ENCODE measurements at places on chromosomes 3 and 15.

DNA sequence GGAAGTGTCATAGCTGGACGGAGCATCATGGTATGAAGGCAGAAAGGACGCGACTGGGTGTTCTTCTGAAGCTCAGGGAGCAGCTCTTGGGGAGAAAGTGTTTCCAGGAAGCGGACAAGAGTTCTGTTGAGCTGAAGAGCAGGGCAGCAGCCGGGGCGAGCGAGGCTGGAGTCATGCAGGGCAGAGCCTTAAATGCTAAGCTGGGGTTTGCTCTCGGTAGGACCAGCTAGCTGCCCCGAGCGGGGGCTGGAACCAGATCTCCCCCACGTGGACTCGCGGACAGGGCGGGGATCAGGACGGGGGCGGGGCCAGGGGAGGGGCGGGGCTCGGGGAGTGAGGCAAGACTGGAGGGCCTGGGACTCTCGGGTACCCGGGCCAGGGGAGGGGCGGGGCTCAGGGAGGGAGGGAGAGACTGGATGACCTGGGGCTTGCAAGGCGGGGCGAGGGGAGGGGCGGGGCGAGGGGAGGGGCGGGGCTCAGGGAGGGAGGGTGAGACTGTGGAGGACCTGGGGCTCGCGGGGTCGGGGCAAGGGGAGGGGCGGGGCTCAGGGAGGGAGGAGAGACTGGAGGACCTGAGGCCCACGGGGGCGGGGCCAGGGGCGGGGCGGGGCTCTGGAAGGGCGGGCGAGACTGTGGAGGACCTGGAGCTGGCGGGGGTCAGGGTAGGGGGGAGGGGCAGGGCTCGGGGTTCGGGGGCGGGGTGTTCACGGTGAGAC is 461 bp upstream of the FAH start:
- DNase-seq: peak; percentile 73

GRCh38 chr15:77143191-77143590 is 72.3 kb upstream of the TSPAN3 start:
- DNase-seq: no peak

- no peak for DNase-seq
Measured at GRCh38 chr3:122948408-122948807, 79.2 kb downstream of the SEMA5B start.

- DNase-seq: no peak
Measured at GRCh38 chr3:25566358-25566920, 98.3 kb downstream of the TOP2B start.

DNA sequence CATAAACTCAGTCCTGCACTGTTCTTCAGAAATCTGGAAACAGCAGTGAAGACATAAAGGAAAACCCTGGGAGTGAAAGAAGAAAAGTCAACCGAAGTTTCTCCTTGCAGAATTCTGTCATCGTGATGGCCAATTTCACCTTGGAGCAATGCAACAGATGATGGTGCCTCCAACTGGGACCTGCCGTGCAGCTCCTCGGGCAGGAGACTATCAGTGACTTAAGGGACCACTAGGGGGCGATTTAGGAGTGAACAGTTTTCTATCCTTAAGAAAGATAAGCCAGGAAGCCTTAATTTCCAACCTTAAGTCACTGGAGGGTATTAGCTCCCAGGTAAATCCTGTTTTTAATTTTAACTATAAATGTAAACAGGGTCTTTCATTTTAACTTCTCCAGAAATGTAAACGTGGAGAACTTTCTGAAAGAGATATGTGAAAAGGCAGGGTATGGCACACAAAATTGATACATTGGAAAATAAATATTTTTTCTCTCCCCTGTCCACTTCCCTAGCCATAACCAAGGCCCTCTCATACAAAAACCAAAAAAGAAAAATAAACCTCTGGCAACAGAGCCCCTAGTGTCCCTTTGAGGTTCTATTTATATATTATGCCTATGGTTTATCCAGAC is 116.3 kb downstream of the PDZRN3 start:
- no peak for DNase-seq

- no peak for DNase-seq
Measured at GRCh38 chr3:123832692-123833397, 51.3 kb downstream of the MYLK start.

DNA sequence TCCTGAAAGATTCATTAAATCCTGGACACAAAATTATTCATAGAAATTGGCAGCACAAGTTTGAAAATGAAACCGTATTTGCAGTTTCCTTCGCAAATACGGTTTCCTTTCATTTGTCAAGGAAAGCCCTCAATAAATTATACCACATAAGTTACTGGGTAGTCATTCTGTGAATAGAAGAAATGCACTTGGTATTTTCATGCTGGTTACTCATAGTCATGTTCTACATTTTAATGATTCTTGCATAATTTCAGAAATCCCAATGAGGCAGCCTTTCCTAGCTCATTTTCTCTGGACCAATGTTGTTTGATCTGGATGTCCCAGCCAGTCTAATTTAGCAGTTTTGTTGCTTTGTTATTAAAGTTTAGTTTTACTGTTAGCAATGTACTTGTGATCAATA is 43.2 kb downstream of the MINAR1 start:
- DNase-seq: no peak

DNA sequence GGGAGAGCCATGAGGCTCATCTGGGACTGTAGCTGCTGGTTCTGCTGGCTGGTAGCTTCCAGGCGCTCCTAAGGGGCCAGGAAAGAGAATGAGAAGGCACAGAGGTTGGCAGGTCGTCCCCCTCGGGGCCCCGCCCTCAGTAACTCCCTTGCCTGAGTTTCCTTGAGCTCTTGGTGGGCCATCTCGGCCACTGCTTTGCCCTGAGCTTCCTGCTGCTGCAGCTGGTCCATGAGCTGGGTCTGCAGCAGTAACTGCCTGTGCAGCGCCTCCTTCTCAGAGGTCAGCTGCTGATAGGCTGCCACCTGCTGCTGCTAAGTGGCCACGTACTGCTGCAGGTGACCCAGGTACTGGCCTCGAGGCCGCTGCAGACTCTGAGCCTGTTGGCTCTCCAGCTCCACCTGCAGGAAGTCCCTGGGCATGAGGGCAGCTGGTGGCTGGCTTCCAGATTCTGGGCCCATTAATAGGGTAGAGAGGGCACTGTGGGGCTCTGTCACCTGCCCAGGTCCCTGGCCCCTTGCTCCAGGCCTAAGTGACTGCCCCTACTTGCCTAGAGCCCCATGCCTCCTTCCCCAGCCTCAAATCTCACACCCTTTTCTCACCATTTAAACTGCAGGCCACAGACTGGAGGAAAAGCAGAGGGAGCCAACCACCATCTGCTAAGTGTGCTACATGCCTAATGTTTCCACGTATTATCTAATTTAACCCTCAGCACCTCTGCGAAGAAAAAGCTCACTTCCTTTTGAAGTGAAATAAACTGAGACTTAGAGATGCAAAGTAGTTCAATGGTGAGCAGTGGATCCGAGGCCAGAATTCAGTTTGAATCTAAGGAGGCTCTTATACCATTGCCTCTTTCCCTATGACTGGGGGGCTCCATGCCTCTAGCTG is 10.8 kb upstream of the VPS33B start:
- no peak for DNase-seq

- DNase-seq: no peak
Measured at GRCh38 chr3:2657971-2658370, 452.2 kb downstream of the IL5RA start.

DNA sequence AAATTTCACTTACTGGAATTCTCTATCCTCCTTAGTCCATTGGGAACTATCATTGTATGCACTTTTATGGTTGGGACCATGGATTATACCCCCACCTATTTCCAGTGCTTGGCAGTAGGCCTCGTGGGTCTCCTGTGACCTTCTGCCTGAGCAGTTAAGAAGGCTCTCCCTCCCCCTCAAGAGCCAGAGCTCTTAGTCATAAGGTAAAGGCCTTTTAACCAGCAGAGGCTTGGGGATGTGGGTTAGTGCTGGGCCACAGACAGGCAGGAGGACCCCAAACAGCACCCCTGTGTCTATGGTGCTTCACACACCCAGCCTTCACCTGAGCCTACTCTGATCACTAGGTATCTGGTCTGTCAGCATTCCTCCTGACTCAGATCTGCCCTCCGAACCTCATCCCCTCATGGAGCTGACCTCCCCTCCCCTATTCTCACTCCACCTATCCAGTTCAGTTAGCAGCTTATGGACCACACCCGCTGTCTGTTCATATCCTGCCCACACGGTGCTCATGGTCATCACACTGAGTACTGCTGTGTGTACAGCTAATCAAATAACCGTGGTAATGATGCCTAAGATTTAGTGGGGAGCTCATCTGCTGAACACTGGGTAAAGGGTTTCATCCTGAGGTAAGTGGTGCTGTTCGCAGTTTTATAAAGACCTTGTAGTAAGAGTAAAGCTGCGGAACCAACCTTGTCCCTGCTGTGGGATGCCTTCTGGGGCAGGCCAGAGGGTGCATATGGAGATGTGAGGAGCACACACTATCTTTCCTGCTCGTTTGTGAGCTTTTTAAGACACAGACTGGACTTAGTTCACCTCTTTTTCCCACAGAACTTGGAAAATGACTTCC is 40.9 kb downstream of the KLHL18 start:
- DNase-seq: no peak

- DNase-seq: no peak
Measured at GRCh38 chr15:99983171-99983885, 250.1 kb upstream of the LYSMD4 start.

DNA sequence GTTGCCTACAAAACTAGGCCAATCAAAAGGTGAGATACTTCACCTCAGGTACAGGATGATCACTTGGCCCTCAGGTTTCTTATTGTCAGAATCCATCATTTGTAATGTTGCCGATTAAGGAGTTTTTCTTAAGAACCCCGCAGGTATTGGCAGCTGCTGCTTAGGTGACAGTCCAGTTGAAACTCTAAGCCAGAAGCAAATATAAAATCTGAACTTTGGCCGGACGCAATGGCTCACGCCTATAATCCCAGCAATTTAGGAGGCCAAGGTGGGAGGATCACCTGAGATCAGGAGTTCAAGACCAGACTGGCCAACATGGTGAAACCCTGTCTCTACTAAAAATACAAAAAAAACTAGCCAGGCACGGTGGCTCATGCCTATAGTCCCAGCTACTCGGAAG is 43.1 kb upstream of the SNTN start:
- no peak for DNase-seq

DNA sequence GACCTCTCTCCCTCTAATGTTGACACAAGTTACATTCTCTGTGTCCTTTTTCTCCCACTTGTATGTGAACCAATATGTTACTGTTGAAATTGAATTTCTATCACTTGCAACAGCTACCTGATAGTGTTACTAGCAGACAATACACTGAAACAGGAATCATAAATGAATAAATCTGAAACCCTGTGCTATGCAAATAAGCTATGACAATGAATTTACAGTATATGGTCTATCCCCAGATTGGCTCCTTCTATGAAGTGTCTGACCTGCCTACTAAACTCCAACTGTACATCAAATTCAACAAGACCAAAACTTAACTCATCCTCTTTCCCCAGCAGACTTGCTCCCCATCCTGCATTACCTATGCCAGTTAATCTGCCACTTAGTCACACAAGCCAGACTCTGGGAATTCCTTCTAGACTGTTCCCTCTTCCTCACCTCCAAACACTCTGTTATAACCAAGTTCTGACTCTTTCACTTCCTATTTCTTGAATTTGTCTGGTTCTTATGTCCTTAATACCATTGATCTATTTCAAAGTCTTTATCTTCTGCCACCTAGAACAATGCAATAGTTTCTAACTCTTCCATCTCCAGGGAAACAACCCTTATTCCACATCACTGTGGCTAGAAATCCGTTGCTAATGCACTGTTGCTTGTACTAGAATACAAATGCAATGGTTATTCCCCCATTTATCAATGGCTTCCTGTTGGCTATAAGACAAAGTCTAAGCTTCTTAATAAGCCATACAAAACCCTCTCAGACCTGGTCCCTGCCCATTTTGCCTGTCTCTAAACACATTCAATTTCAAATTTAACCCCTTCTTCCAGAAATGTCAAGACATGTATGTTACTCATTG is 13.4 kb upstream of the ZNF639 start:
- DNase-seq: no peak

- no peak for DNase-seq
Measured at GRCh38 chr3:66362541-66362941, 138.3 kb downstream of the LRIG1 start.

DNA sequence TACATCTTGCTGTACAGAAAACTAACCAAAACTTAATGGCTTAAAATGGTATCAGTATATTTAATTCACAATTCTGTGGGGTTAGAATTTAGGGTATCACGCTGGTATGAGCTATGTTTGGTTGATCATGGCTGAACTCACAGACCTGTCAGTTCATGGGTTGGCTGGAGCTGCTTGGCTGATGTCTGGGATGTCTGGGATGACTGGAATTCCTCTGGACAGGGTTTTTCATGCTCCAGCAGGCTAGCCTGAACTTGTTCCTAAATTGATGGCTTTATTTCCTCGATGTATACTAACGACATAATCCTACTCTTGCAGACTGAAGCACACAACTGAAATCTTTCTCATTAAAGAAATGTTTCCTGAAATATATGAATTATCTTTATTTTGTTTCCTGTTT is 338.9 kb upstream of the GBE1 start:
- no peak for DNase-seq

DNA sequence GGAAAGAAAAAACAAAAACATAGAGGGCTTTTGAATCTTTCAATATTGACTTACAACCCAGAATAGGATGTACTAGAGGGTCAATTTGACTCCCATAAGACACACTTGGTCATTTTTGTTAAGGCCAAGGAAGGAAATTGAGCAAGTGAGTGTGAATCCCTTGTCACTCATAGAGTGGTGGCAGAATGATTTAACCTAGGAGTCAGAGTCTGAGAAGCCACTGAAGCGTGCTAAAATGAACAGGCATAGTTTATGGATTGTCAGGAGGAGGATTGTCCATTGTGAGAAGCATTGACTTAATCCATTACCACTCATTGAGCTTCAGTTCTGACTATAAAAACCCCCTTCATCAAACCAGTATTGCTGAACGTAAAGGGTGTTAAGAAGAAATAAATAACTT is 8.2 kb upstream of the GCSAM start:
- no peak for DNase-seq

DNA sequence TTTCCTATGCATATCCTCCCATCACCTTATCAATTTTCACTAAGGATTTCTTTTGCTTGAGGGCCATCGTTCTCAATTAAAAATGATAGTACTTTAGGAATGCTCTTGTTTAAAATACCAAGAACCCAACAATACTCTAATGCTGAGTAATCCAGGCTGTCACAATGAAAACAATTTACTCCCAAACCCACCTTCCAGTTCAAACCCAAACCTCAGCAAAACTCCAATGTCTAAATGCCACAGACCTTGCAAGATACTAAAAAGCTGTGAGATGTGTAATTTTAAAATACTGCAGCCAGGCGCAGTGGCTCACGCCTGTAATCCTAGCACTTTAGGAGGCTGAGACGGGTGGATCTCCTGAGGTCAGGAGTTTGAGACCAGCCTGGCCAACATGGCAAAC is 889.8 kb downstream of the ROBO1 start:
- DNase-seq: no peak

- DNase-seq: no peak
Measured at GRCh38 chr3:98540346-98540745, 8.6 kb downstream of the GPR15 start.

- DNase-seq: no peak
Measured at GRCh38 chr3:114299941-114300624, 6.3 kb downstream of the TIGIT start.
